ENCODE measurements at places on chromosomes 1 and 21.

- DNase-seq = no peak
Measured at GRCh38 chr1:239826736-239827135, 264.9 kb upstream of the FMN2 start.

DNA sequence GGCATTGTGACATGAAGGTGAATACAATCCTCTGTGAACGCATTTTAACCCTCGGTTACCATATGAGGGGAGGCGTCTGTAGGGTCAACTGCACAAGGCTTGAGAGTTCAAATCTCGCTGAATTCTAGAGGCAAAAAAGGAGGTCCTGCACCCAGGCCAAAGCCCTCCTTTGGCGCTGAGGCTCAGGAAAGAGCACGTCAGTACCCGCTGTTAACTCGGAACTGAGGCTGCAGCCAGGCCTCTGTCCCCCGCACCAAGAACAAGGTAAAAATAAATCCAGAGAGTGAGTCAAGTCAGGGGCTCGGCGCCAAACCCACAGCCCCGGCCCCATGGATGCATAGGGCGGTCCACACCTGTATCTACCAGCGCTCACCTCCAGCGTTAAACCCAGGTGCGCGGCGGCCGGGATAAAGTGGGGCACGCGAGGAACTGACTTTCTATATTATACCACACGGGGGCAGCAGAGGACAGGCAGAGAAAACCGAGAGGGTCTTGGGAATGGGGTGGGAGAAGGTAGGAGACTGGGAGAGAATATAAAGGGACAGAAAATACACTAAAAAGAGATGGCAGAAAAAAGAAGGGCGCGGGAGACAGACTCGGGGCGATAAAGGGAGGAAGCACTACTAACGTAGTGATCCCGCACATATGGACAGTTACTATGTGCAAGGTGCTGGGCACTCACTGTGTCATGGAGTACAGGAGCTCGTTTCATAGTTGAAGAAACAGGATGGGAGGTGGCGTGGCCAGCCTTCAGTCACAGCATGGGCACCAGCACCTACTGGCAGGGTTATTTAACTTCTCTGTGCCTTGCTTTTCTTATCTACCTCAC is 54.9 kb downstream of the DMRTA2 start:
- peak; percentile 48 for DNase-seq

GRCh38 chr1:218376722-218377121 is 31.6 kb downstream of the TGFB2 start:
- no peak for DNase-seq

DNA sequence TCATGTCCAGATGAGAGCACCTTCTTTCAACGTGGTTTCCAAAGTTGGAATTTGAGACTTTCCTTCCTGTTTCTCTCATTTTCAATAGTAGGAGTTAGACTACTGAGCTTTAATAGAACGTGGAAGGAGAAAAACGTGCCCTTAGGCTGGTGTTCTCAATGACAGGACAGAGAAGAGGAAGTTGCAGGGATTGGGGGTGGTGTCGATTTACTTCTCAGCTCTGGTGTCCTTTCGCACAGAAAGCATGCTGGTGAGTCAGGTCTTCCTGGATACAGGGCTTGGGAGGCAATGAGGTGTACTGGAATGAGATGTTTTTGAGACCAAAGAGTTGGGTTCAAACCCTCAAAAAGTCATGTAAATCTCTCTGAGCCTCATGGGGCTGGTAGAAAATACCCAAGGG is 67.1 kb downstream of the HIVEP3 start:
- no peak for DNase-seq

- no peak for DNase-seq
Measured at GRCh38 chr1:19377812-19378718, 65.9 kb downstream of the SLC66A1 start.

DNA sequence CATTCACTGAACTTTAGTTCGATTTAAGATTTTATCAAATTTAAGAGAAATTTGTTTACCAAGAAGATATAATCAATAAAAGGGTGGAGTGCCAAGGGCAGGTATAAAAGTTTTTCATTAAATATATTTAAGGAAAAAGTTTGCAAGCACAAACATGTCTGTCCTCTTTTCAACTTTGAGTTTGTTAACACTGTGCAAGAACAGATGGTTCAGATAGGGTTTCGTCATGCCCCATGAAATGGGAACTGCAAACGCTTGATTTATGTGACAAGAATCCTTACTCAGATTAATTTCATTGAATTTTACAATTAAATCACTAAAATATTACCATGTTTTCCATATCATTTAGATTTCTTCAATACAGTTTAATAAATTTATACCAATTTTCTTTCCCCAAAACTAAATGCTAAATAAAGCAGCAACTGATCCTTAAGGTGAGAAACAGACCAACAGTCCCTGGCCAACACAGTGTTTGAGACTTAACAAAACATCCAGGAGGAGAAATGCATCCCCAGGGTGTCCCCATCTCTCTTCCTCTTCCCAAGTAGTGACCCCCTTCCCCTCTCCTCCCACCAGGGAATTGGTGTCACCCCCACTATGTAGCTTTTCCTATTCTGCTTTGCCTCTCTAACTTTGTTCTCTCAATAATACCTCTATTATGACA is 292.9 kb downstream of the LTN1 start:
- DNase-seq = no peak

DNA sequence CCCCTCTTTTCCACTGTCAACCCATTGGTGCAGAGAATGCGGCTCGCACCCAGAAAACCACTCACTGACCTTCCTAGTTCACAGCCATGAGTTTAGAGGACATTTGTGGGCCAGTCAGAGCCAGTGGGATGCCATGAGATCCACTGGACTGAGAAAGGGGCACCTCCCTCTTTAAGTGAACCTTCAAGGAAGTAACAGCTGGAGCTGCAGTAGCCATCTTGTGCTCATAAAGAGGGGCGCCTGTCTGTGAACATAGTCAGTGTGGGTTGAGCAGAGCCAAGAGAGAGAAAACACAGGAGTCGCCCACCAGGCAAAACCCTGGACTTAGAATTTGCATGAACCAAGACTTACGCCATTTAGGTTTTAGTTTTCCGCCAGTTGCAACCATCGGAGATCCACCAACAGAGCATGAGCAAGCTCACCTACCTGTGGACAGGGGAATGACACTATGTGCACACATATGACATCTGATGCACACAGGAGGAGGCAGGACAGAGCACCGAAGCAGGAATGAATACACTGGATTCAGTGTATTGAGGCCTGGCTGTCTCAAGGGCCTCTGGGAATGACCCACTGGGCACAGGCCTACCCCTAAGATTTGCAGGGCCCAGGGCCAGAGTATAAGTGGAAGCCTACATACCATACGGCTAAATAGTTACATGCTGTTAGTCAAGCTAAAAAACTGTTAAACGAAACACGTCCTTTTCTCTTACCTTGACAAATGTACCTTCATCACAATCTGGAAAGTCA is 151.6 kb downstream of the GRIK3 start:
- DNase-seq = no peak

DNA sequence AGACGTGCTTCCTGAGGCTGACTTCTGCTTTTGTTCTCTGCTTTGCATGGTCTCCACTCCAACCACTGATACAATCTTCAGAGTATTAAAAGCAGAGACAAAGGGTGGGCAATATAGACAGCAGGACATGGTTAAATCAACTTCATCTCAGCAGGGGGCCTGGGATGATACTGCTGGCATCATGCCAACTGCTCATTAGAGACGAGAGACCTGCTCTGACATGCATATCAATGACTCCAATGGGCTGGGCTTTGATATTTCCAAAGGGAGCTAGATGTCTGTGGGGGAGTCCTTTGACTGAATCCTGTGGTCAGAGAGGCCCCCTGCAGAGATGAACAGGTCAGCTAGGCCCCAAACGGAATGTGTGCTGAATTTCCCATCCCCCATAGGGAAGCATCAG is 106.6 kb downstream of the ACTL8 start:
- no peak for DNase-seq

DNA sequence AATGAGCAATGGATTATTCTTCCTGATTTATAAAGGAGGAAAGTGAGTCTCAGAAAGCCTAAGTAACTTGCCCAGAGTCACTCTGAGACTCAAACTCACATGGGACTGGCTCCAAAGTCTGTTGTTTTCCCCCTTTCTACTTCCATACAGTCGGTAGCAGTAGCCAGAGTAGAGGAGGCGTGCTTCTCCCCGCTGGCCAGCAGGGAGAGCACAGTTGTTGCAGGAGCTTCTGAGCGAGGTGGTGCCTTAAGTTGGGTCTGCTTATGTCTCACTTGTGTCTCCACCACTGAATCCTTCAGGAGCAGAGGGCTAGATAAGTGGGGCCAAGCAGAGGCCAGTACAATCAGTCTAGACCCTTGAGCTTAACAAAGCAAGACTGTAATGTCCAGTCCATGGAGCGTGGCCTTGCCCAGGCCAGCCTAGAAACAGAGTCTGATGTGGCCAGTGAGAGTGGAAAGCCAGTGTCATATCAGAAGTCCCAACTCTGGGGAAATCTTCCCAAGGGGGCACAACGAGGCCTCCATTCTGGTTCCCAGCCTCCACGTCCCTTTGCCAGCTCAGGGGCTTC is 181.9 kb downstream of the ZSCAN20 start:
- no peak for DNase-seq

DNA sequence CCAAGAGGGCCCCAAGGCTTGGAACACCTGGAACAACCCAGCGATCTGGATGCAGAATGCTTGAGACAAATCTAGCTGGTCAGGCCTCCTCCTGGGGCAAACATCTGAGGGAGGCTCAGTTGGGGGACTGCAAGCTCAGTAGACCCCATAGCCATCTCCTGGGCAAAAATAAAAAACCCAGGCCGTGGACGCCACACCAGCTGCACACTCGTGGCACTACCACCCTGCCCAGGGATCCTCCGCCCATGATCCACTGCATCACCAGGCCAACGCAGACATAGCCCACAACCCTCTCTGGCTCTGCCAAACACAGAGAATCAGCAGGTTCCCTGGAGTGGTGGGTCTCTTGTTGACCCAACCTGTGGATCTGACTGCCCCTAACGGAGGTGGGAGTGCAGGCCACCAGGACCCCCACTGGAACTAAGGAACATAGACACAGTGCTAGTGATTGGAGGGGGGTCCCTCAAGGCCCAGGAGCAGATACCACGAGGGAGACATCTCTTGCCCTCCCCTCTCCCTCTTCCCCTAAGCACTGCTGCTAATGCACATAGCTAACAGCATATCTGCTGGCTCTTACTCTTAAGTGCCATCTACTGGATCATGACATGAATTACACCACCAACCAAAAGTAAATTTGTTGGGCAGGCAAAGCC is 147.2 kb downstream of the CHD1L start:
- peak; percentile 17 for DNase-seq

GRCh38 chr1:169610858-169611257 is 19.1 kb downstream of the SELP start:
- no peak for DNase-seq

GRCh38 chr1:43531107-43531905 is 623 bp downstream of the PTPRF start:
- peak; percentile 26 for DNase-seq

- DNase-seq = no peak
Measured at GRCh38 chr1:224377676-224378006, 21.0 kb downstream of the CNIH4 start.

DNA sequence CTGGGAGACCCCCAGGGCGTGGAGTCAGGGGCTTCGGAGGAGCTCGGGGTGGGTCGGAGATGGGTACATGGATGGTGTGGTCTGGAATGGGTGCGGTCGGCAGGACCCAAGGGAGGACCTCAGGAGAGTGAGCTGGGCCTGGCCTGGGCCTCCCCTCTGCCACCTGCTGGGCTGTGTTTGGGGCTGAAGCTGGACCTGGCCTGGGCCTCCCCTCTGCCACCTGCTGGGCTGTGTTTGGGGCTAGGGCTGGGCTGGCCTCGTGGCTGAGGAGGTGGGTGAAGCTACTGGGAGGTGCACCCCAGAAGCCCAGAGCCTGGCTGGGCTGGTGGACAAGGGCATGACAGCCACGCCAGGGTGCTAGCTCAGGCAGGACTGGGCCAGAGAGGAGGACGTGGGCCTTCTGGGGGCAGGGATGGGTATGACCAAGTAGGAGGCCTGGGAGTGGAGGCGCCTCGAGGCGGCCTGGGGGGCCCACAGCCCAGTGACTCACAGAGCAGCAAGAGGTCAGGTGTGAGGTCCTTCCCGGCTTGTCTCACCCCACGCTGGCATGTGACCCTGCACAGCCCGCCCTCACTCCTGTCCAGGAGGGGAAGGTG is 14.5 kb downstream of the SAMD11 start:
- DNase-seq = no peak

- no peak for DNase-seq
Measured at GRCh38 chr1:245880754-245881403, 626.2 kb downstream of the SMYD3 start.

- no peak for DNase-seq
Measured at GRCh38 chr1:41800311-41800829, 118.4 kb downstream of the HIVEP3 start.

DNA sequence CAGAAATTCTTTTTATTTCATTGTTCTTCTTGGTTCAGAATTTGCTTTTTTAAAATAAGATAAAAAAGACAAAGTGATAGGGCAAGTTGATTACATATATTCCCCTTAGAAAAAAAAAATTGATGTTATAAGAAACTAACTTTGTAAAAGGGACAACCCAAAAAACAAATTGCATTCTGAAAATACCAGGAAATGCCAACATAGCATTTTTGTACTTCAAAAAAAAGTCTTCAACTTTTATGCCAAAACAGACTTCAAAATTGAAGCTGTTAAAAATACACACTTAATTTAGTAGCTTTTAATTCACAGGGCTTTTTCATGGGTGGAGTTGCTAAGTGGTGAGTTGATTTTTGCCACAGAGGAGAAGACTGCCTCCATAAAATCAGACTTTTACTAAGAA is 70.9 kb downstream of the ODF2L start:
- DNase-seq = no peak

- peak; percentile 90 for DNase-seq
Measured at GRCh38 chr1:109931189-109931731, 20.6 kb downstream of the CSF1 start.

DNA sequence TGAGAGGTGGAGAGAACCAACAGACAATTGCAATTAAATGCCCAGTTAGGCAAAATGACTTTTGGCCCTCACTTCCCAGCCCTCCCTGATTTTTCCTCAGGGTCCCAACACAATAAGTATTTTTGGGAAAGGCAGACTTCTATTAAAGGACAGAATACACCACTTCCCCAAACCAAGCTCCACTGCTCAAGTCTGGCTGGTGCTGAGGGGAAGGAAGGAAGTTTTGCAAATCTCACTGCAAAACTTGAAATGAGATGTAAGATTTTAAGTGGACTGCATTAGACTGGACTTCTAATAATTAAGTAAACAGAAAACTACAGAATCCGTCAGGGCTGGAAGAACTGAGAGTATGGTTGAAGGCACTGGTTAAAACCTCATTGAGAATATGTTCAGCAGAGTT is 32.2 kb upstream of the CD1D start:
- DNase-seq = no peak

DNA sequence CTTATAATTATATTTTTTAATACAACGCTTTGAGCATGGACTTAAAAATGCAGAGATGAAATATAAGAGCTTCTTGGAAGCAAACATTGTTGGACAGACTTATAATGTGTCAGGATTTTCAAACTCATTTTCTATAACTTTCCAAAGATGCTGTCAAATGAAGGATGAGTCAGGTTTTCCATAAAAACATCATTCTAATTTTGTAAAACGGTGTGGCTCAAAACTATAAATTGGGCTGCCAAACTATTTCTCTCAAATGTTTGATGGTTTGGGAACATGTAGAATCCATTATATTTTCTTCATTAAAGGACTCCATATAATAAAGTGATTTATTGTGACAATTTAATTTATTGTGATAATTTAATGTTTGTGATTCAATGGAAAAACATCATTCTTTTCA is 511.2 kb downstream of the USP25 start:
- no peak for DNase-seq

GRCh38 chr1:219264561-219264960 is 90.9 kb downstream of the LYPLAL1 start:
- no peak for DNase-seq
